NCI-H345 (cell line): ENCODE measurements at places on chromosomes 11 and 22.

GRCh38 chr11:116454951-116455350, 317.8 kb downstream of the BUD13 start:
- no peak for DNase-seq

- no peak for DNase-seq
Measured at GRCh38 chr11:34962034-34962433, 45.6 kb downstream of the PDHX start.

- DNase-seq: peak; percentile 44
Measured at GRCh38 chr22:25048659-25049647, 96.4 kb downstream of the KIAA1671 start.

- peak; percentile 44 for DNase-seq
Measured at GRCh38 chr11:85595285-85595884, 31.8 kb downstream of the DLG2 start.

- DNase-seq: no peak
Measured at GRCh38 chr11:11760838-11761237, 80.9 kb upstream of the USP47 start.

DNA sequence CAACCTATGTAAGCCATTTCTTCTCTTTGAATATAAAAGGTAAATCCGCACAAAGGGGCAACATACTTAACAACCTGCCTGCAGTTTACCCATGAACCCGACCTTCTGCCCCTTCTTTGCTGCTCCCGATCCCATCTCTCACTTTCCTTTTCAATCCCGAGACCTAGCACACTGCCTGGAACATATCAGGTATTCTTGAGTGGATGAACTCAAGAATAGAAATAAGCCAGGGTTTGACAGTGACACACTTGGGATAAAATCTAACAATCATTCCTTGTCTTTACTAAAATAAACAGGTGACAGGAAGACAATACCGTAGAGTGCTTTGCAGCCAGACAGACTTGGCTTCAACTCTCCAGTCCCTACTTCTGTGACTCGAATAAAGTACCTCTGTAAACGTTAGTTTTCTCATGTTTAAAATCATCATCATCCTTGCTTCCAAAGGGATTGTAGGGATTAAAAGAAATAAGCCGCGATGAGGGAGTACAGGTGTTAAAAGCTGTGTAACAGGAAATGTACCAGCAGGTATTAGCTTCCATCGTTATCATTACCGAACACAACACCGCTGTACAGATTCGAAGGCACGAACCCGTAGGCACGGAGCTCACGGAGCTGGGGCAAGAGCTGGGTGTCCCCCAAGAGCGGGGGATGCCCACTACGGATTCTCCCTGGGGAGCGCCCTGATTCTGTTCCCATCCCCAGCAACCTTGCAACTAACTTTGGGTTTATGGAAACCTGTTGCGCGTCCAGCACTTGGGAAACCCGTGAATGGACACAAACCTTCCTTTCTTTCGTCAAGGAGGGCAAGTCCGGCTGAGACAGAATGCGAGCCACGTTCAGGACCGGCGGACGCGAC, 720 bp downstream of the UFD1 start:
- no peak for DNase-seq

GRCh38 chr11:47162426-47162825, 14.3 kb downstream of the ARFGAP2 start:
- no peak for DNase-seq
